ENCODE measurements at places on chromosomes 2 and 18.

- DNase-seq, result peak; percentile 16
Observed at GRCh38 chr18:8450013-8450412, 159.2 kb upstream of the RAB12 start.

DNA sequence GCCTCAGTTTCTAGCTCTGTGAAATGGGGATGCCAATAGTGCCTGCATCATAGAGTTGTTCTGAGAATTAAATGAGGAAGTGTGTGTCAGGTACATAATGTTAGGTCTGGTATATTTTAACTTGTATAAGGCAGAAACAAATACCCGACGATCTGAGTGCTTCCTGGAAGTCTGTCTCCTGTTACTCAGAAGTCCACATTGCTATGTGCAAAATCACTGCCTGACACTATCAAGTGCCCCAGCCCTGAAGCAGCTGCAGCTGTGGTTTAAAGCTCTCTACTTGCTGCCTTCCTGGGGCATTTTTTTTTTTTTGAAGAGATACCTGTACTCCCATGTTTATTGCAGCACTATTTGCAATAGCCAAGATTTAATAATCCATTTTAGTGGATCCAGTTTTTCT is 125.3 kb downstream of the SLC4A3 start:
- peak; percentile 54 for DNase-seq

GRCh38 chr2:16487686-16488085 is 177.9 kb downstream of the CYRIA start:
- peak; percentile 44 for DNase-seq

- DNase-seq, result no peak
Observed at GRCh38 chr2:190607014-190607597, 41.8 kb upstream of the NAB1 start.

- peak; percentile 56 for DNase-seq
Observed at GRCh38 chr2:191857259-191857805, 10.4 kb upstream of the CAVIN2 start.

DNA sequence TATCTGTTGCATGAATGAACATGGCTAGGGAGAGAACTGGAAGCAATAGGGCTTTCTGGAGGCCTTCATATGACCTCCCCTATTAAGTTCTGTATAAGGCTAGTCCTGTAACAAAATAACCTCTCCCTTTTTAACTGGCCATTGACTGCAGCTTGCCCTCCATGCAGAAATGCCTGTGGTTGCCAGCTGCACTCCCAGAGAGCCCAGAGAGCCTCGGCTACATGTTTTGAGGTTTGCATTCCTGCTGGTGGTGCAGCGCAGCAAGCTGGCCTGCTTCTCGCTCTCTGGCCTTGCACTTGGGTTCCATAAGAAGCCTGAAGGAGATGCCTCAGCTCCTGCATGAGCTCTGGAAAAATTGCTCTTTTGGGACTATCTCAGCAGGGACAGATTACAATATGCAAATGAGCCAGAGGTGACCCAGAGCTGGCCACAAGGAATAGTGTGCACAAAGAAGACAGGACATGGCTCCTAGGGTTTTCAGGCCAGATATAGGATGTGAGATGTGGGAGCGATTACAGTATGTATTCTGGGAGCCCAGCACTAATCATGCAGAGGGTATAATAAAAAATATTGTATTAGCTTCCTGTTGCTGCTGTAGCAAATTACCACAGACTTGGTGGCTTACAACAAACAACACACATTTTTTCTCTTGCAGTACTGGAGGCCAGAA is 186.7 kb downstream of the INSIG2 start:
- DNase-seq, result no peak

- no peak for DNase-seq
Observed at GRCh38 chr18:10205151-10205550, 249.3 kb upstream of the APCDD1 start.

- DNase-seq, result peak; percentile 58
Observed at GRCh38 chr2:152415231-152415642, 80.3 kb downstream of the FMNL2 start.

DNA sequence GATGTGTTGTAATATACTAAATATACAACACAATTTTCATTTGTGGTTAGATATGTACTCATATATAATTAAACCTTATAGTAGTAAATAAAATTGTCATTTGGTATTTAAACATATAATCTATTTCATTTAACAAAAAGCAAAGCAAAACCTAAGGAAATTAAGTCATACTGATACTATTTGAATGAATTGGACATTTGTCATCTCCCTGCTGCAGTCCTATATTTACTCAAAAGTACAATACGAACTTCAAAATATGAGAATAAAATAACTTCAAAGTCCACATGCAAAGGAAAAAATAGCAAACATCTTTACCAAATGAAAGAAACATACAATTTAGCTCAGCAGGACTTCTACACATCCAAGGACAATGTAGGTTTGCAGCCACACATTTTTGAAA is 11.8 kb upstream of the HAT1 start:
- DNase-seq, result no peak

GRCh38 chr2:159891917-159892730 is 94.1 kb upstream of the CD302 start:
- peak; percentile 96 for DNase-seq

DNA sequence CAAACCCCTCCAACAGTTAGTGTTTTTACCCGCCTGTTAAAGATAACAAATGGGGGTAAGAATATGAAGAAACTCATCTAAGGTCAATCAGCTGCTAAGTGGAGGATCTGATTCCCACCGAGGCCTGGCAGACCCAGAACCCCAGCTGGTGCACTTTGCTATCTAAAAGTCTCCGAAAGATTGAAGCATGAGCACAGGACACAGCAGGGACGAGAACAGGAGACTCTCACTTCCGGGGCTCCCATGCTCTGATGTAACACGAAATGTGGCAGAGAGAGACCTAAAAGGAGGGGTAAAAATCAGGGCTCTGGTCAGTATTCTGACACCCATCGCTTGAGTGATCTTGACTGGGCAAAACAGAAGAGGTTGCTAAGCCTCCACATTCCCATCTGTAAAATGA is 119.7 kb downstream of the PDCL3 start:
- no peak for DNase-seq

DNA sequence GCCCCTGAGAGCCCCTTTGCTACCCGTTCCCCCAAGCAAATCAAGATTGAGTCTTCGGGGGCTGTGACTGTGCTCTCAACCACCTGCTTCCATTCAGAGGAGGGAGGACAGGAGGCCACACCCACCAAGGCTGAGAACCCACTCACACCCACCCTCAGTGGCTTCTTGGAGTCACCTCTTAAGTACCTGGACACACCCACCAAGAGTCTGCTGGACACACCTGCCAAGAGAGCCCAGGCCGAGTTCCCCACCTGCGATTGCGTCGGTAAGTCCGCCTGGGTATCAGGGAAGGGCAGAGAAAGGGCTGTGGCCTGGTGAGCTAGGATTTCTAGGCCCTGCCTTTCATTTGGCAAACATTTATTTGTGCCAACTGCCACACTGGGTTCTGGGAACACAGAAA is 63.4 kb downstream of the TET3 start:
- no peak for DNase-seq

GRCh38 chr2:17036361-17036760 is 370.7 kb upstream of the CYRIA start:
- DNase-seq, result no peak
